ENCODE measurements at places on chromosomes 13 and 19. TPM values are rescaled to one million over a fixed set of nuclear protein-coding genes. Genes with fewer than 3 reads are reported as not detected.

Gene FBXO27
- 1.8 TPM for total RNA-seq

Gene PSG6
- total RNA-seq = not detected

Gene ZNF541
- total RNA-seq = 0.44 TPM

Gene OR10H1
- total RNA-seq = not detected

Gene PSG1
- not detected for total RNA-seq

Gene ZNF579
- total RNA-seq = 6.5 TPM

Gene ZSCAN4
- not detected for total RNA-seq

Gene LILRB2
- total RNA-seq = not detected

Gene PSG5
- not detected for total RNA-seq

Gene NKG7
- 16.3 TPM for total RNA-seq

Gene CRB3
- total RNA-seq = 1.4 TPM

Gene AMH
- total RNA-seq = 2.6 TPM

Gene ZIC5
- total RNA-seq = not detected

Gene CD22
- total RNA-seq = 2.0 TPM

Gene MICU2
- 28.2 TPM for total RNA-seq

Gene FLT3
- not detected for total RNA-seq

Gene ZNF667
- total RNA-seq = 0.49 TPM

All from activated naive CD4-positive, alpha-beta T cell treated with anti-CD3 and anti-CD28 coated beads for 36 hours (primary cell).